ENCODE measurements at places on chromosomes 4 and X.

GRCh38 chr4:156939139-156939538 is 32.5 kb downstream of the PDGFC start:
- no peak for DNase-seq

GRCh38 chr4:23224684-23225420 is 532.1 kb downstream of the GBA3 start:
- DNase-seq, result no peak

GRCh38 chrX:120365320-120365719 is 3.4 kb downstream of the ATP1B4 start:
- DNase-seq, result no peak

- DNase-seq, result no peak
These were observed 367.6 kb downstream of the BCOR start for GRCh38 chrX:39729981-39730661.

GRCh38 chr4:83019794-83020494 is 9.3 kb upstream of the LIN54 start:
- no peak for DNase-seq

DNA sequence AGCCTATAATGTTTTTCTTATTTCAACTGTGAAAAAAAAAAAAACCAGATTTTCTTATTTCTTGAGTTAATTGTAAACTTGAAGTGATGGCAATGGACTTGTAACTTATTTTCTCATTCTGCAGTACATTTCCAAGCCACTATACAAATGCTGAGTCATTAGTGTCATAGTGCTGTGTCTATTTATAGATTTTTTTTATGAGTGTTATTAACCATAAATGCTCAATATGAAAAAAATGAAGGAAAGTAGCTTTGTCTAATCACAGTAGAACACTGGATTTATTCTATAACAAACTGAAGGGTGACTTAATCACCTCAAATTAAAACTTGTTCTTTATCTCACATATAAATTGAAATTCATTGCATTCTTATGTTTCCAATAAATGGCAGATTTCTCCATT is 718.6 kb downstream of the CCSER1 start:
- no peak for DNase-seq

DNA sequence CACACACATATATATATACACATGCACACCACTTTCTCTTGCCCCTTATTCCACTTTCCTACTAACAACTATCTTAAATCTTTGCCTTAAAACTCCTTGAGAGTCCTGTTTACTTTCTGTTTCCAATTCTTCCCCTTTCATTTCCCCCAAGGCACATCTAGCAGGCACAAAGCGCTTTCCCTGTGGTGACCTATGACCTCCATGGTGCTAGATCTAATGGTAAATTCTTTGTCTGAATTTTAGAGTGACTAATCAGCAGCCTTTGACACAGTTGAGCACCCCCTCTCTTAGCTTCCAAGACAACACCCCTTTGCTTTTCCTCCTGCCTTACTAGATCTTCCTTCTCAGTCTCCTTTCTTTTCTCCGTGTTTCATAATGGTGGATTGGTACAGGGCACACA is 236.4 kb upstream of the TTC29 start:
- DNase-seq, result no peak

- no peak for DNase-seq
These were observed 13.2 kb upstream of the FAM3A start for GRCh38 chrX:154529206-154529612.

GRCh38 chrX:35699642-35700041 is 98.5 kb upstream of the MAGEB16 start:
- no peak for DNase-seq

GRCh38 chrX:145002771-145003170 is 244.5 kb upstream of the SPANXN1 start:
- no peak for DNase-seq

DNA sequence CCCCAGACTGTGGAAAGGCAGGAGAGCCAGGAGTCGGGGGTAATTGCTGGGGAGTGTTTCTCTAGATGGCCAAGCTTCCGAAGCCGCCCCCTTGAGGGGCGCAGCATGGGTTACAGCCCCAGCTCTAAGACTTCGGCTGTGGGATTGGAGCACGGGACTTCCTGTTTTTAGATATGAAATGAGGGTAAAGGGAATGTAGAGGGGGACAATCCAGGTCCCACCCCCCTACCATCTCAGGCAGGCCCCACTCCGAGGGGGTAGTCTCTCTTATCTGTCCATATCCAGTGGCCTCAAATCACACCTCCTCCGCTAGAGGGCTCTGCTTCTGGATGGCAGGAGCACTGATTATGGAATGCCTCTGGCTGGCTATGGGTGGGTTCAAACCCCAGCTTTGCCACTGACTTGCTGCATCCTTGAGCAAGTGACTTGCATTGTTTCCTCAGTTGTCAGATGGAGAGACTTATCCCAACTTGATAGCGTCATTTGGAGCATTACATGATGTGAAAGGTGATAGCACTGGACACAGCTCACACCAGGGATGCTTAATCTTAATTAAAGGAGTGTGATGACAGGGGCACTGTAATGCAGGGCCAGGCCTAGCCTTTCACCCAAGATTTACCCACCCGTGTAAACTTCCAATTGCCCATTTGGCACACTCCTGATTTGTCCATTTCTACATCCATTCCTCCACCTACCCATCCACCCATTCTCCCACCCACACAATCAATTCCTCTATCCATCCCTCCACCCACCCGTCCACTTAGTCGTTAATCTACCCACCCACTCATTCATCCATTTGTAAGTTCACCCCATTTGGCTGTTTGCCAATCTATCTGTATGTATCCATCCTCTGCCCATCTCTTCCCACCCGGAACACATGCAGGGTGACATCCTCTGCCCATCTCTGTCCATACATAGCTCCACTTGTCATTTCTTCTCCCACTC is 848 bp upstream of the KCND1 start:
- no peak for DNase-seq

DNA sequence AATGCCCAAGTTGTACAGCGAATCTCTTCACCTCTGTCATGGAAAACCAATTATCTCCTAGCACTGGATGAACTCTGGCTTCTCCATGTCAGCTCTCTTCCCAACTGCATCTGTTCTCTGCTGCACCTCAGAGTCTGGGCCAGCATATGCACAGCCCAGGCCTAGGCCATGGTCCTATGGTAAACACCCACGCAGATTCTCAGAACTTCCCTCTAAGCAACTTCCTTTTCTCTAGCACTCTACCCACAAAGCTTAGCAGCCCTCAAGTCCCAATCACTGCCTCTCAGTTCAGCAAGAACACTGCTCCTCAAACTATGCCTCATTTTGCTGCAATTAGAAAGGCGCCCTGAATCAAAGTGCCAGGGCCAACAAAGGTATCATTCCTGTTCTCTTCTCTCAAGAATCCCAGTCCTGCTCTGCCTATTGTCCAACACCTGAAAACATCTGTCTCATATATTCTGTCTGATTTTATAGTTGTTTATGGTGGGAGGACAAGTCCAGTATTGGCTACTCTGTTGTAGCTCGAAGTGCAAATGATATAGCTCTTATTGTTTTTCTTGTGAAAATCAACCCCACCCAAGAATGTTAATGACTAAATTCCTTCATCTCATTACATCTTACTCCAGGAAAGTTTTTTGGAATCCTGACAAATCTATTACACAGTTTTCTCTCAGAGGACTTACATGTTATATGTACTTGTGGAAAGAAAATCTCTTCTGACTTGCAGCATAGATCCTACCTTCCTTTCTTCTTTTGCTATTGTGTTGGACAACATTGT is 85.4 kb downstream of the DCHS2 start:
- DNase-seq, result no peak

DNA sequence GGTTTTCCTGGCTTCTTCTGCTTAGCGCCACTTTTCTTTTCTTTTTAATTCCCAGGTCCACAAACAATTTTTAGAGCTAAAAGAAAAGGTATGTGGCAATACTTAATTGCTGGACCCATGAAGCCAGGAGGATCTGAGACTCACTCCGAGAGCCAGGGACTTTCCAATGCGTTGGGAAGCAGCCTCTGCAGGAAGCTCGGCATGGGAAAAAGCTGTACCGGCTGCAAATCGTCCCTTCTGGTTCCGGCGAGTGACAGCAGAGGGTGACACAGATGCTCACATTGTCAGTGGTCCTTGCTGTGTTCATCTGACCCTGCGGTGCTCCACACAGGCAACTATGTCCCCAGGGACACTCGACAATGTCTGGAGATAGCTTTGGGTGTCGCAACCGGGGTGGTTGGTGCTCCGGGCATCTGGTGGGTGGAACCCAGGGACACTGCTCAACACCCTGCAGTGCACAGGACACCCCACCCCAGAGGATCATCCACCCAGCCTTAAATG is 164.0 kb downstream of the PRKX start:
- no peak for DNase-seq

DNA sequence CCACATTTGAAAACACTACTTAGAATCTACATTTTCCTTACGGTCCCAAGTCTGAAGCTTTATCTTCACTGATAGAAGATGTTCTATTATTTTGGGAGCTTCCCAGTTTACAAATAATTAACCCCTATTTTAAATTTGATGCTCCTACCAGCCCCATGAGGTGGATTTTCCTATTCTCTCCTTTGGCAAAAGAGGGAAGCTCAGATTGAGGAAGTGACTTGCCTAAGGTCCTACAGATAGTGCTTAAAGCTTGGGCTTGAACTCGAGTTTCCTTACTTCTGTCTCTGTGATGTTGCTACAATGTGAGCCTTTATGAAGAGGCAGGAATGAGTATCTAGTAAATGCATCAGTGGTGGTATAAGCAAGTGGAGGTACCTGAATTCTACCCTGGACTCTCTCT is 27.5 kb downstream of the HEPH start:
- DNase-seq, result no peak

All from stimulated activated CD8-positive, alpha-beta memory T cell treated with anti-CD3 and anti-CD28 coated beads, Interleukin-7, amount 100 ng/mL, for 4 hours (primary cell).